ENCODE measurements at places on chromosomes 1 and 21.

GRCh38 chr21:32916522-32917099, 109.1 kb upstream of the OLIG2 start:
- no peak for DNase-seq

DNA sequence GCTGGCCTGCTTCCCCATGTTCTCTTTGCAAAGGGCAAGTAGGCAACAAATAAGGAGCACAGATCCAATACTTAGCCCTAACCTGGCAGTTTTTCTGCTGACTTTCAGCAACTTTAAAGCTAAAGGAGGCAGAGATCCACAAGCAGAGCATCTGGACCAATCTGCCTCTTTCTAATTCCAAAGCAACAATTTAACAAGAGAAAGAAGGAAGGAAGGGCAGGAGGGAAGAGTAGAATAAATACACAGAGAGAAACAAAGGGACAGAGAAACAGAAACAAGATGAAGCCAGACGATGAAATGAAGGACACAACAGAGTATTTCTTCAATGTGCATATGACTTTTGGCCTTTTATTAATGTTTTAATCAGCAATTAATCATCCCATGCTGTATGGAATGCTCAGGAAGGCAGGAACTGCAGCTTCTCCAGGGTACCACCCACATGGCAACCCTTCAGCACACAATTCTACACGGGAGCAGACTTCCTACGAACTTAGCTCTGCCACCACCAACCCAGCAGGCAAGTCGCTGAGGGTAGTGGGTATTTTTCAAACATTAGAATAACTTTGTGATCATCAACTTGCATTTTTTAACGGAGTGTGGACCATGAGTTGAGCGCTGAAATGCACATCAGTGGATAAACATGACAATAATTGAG, 15.3 kb downstream of the CLCC1 start:
- DNase-seq = no peak

GRCh38 chr1:37513795-37514349, 694 bp downstream of the MEAF6 start:
- peak; percentile 35 for DNase-seq

- DNase-seq = no peak
Measured at GRCh38 chr1:8065369-8065768, 39.3 kb upstream of the ERRFI1 start.

DNA sequence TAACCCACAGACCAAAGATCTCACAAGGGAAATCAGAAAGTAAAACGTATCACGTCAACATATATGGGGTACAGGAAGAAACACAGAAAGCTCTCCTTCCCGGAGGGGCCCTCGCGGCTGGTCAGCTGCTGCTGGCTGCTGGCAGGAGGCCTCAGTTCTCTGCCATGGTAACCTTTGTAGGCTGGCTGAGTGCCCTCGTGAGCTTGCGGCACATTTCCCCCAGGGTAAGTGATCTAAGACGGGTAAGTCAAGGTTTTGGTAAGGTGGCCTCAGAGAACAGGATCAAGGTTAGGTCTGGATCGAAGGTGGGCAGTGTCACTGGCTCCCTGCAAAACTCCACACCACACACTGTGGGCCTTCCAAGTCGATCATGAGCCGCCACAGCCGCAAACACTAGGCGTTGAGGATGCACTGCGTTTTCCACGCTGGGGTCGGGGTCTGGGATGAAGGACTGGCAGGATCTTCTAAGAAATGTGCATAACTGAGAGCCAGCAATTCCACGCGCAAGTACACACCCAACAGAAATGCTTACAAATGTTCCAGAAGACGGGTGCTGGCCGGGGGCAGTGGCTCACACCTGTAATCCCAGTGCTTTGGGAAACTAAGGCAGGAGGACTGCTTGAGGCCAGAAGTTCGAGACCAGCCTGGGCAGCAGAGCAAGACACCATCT, 33.9 kb downstream of the WDR4 start:
- no peak for DNase-seq
